Forelimb muscle (tissue), 1 donor: ENCODE measurements at places on chromosomes 13 and 19.

- no peak for DNase-seq
These were observed 58.2 kb upstream of the USE1 start for GRCh38 chr19:17156947-17157302.

DNA sequence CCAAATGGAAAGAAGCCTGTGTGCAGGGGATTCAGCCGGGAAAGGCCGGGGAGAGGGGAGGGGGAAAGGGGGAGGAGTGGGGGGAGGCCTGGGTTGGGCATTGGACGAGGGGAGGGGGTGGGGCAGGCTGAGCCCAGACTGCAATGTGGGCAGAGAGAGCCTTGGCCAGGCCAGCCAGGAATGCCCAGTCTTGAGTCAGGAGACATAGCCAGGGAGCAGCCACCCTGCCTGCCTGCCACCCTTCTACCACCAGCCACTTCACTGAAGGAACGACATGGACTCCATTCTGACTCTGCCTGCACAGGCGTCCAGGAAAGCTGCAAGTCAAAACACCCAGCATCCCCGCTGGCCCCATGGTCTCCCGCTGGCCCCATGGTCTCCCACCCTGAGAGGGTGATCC lies 498 bp downstream of the PROZ start:
- DNase-seq = no peak

GRCh38 chr13:106089261-106089980 lies 446.0 kb downstream of the EFNB2 start:
- DNase-seq = no peak

DNA sequence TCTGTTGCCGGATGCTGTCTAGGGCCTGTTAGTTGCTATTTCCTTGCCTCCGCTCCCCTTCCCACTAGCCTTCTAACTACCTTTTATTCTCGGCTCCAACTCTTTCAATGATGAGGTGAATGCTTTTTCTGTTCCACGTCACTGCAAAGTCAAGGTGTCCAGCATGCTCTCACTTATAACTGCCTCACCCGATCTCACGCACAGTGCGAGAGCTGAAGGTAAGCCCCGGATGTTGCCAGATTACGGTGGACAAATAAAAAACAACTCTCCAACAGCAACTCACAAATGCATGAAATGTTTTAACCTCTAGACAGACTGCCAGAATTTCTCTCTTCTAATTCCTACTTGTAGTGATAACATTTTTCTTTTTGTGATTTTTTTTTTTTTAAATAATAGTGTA lies 169.9 kb downstream of the STK24 start:
- DNase-seq = no peak

GRCh38 chr13:49439609-49440008 lies 4.3 kb downstream of the CAB39L start:
- DNase-seq = no peak

DNA sequence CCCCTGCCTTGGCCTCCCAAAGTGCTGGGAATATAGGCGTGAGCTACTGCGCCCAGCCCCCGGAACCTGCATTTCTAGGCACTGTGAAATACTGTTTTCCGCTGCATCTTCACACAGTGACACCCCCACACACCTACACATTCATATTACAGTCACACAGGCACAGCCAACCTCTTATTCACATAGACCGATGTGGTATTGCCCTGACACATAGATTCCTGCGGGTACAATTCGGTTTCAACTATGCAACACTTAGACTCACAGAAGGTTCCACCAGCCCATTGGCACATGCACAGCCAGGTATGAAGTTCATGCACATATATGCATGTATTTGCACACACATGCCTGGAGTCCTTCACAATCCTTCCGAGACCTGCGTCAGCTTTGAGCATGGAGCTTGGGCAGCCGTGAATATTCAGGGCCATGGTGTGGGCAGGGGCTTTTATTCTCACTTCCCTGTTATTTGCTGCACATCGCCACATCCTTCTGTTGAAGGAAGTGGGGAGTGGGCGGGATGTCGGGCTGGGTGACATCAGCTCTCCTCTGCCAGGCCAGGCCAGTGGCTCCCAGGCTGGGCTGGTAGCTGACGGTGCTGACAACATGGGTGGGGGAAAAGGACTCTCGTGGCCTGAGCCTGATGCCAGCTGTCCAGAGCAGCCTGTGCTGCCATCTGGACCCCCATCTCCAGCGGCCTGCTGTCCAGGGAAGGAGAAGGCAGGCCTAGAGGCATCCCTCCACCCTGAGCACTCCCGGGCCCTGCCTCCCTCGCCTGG lies 5.4 kb upstream of the CDC37 start:
- DNase-seq = no peak

DNA sequence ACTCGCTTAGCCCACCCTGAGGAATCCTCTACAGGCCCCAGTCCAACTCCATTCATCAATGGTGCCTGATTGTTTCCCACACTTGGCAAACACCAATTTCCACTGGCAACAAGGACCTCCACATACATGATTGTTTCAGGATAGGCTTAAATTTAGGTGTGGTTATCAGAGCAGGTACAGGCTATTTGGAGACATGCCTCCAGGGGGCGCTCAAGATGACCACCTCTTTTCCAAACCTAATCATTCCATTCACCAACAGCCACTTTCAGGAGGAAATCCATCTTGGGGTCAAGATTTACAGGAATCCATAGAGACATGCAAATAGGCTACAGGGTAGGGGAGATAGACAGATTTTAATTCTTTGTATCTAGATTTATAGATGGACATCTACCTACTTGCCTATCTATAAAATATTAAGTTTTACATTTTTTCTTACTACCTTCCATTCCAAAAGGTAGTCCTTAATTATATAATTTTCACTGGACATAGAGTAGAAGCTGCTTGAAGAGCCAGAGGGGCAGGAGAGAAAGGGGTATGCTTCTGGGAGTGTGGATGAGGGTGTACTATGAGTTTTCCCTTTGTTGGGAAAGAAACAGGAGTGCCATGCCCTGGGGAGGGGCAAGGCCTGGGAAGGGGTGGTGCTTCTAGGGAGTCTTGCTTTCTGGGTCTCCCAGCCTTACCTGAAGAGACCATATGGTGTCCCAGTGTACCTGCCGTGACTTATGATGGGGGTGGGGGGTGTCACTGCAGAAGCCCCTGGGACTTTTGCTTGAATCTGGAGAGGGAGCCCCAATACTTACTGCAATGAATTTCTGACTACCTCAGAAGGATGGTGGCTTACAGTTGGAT lies 14.1 kb upstream of the PCDH8 start:
- no peak for DNase-seq

DNA sequence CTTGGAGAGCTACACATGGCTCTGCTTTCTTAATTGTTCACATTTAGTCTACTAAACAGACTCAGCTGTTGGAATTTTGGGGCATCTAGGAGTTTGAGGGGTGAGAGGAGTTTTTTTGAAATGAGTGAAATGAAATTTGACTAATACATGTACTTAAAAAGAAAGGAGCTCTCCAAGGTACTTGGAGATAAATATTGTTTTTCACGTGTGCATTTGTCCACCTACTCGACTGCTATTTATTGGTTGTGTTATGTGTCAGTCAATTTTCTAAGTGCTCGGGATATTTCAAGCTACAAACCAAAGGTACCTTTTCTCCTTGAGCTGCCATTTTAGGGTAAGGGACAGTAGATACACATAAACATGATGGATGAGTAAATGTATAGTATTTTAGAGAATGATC lies 697.0 kb downstream of the LIG4 start:
- no peak for DNase-seq

- no peak for DNase-seq
These were observed 730.4 kb downstream of the OLFM4 start for GRCh38 chr13:53759016-53759415.

- DNase-seq = no peak
These were observed 19.0 kb downstream of the CYP2F1 start for GRCh38 chr19:41133260-41133659.

GRCh38 chr13:58630794-58631193 lies 999.2 kb downstream of the PCDH17 start:
- DNase-seq = no peak

- DNase-seq = no peak
These were observed 6.3 kb downstream of the C19orf12 start for GRCh38 chr19:29708554-29709439.

DNA sequence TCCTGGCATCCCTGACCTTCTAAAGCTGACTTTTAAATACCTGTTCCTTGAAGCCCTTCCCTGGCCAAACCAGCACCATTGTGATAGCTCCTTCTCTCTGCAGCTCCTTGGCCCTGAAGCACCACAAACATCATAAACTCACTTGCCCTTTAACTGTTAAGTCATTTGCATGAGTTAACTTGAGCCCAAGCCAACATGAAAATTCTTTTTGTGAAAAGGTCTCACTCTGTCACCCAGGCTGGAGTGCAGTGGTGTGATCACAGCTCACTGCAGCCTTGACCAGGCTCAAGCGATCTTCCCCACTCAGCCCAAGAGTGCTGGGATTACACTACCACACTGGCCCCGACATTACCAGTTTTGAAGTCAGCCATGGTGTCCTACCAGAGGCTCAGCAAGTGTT lies 87.8 kb downstream of the ZIC5 start:
- DNase-seq = no peak

DNA sequence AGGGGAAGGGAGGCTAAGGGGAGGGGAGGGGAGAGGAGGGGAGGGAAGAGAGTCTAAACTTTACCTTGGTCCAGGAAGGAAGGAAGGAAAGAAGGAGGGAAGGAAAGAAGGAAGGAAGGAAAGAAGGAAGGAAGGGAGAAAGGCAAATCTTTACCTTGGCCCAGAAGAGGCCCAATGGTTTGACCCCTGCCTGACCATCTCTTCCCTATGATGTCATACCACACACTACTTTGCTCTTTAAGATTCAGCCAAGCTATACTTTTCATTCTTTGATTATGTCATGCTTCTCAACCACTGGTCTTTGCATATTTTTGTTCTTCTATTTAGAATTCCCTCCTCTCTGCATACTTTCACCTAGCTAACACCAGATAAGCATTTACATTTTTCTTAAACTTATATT lies 1077.5 kb downstream of the PCDH9 start:
- DNase-seq = no peak

DNA sequence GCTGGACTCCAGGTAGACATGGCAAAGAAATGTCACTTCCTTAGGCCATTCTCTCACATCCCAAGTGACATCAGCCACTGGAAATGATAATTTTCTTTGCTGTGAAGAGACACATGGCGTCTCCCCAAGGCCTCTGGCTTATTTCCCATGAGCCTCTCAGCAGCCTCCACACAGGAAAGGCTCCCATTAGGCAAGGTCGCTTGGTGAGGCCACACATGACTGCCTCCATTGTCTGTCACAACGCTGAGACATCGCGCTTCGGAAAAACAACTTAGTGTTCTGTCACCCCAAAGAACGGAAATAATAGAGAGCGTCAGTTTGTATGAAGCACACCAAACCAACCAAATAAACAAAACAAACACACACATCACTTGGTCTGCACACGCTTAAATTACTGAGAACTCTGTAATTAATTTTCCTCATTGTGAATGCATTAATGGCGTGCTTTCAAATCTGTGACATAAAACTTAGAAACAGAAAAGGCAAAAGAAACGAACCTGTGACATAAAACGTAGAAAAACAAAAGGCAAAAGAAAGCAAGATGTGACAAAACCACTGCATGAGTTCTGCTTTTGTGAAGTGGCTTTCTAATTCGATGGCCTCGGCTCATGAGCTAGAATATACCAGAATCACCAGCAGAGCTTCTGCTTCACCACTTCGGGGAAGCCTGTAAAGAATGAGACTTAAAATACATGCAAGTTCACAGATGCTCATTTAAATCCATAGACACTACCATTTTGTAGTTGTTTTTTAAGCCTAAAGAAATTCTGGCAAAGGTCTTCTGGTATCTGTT lies 404.2 kb upstream of the SGCG start:
- no peak for DNase-seq
